GM13977 (cell line): ENCODE measurements at places on chromosomes 7 and 10.
A peak's percentile ranks its signal among the peaks of the same experiment; 100 is the strongest.

- DNase-seq = no peak
These were observed 13.7 kb downstream of the DOCK4 start for GRCh38 chr7:112192236-112193154.

DNA sequence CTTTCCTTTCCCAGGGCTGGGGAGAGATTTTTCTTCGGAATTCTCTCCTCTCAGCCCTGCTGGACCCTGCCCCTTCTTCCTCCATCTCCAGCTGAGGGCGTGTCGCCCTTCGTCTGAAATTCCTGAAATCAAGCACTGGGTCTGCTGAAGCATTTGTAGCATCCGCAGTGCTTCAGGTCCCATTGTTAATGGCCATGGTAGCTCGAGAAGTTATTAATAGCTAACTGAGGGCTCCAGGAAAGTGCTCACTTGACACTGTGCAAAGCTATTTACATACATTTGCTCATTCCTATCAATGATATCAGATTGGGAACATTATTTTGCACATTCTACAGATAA lies 515 bp downstream of the FAM149B1 start:
- DNase-seq = no peak

GRCh38 chr7:6106140-6106904 lies 75.1 kb downstream of the ANKRD61 start:
- DNase-seq = peak; percentile 25

- no peak for DNase-seq
These were observed 237.3 kb upstream of the KLF14 start for GRCh38 chr7:130971297-130971696.

- no peak for DNase-seq
These were observed 156.6 kb downstream of the CCDC3 start for GRCh38 chr10:12844811-12845483.

GRCh38 chr7:151706277-151707104 lies 170.4 kb downstream of the PRKAG2 start:
- no peak for DNase-seq

DNA sequence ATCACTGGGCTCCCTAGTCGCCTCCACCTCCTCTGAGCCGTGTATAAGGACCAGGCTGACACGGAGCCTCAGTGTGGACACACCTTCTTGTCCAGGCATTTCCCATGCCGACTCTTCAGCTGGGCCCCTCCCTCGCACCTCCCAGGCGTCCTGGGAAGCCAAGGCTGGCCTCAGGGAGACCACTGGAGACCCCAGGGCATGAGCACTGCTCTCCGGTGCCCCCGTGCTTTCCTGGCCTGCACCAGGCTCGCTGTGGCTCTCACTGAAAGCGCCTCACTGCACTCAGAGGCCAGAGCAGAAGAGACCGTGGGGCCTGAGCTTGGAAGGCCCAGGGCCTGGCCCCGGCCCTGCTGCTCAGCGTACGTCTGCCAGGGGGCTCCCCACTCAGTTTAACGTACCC lies 31.4 kb downstream of the LRRC27 start:
- DNase-seq = no peak

GRCh38 chr10:6167456-6167855 lies 35.3 kb upstream of the PFKFB3 start:
- DNase-seq = no peak

- DNase-seq = peak; percentile 71
These were observed 52.8 kb downstream of the NRF1 start for GRCh38 chr7:129664029-129665012.

GRCh38 chr10:17236468-17237148 lies 8.6 kb downstream of the VIM start:
- no peak for DNase-seq

DNA sequence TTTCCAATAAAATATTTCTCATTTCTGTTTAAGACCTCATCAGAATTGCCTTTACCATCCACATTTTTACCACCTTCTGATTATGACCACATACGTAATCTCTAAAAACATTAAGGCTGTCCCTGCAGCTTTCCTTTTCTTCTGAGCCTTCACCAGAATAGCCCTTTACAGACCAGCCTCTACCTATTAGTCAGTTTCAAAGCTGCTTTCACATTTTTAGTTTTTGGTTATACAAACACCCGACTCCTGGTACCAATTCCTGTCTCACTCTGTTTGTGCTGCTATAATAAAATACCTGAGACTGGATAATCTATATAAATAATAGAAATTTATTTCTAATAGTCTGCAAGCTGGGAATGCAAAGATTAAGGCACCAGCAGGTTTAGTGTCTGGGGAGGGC lies 15.4 kb upstream of the GTF2IRD1 start:
- no peak for DNase-seq

- DNase-seq = no peak
These were observed 323.1 kb downstream of the PCLO start for GRCh38 chr7:82839555-82839954.

GRCh38 chr10:125343118-125343925 lies 183.0 kb upstream of the CTBP2 start:
- DNase-seq = peak; percentile 23

GRCh38 chr10:127069436-127069835 lies 127.0 kb downstream of the INSYN2A start:
- no peak for DNase-seq

DNA sequence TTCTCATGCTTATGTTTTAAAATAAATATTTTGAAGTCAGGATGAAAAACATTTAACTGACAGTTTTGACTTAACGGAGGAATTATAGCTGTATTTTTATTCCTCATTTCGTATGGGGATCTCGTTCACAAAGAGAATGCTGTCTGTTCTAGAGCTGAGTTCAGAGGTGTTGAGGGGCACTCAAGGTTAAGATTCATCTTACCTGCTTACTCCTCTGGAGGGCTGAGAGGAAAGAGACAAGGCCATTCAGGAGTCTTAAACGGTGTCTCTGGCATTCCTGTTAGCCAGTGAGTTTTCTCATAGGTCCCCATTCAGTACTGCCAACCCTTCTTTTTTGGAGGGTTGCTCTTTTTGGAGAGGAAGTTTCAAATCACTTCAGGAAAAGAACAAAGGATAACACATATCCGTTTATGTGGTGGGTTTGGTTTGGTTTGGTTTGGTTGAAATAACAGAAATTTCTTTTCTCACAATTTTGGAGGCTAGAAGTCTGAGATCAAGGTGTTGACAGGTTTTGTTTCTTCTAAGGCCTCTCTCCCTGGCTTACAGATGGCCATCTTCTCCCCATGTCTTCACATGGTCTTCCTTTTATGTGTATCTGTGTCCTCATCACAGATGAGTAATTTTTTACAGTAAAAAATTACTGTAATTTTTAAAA lies 23.1 kb downstream of the CALHM2 start:
- no peak for DNase-seq

- no peak for DNase-seq
These were observed 67.1 kb downstream of the WAC start for GRCh38 chr10:28600056-28600455.

DNA sequence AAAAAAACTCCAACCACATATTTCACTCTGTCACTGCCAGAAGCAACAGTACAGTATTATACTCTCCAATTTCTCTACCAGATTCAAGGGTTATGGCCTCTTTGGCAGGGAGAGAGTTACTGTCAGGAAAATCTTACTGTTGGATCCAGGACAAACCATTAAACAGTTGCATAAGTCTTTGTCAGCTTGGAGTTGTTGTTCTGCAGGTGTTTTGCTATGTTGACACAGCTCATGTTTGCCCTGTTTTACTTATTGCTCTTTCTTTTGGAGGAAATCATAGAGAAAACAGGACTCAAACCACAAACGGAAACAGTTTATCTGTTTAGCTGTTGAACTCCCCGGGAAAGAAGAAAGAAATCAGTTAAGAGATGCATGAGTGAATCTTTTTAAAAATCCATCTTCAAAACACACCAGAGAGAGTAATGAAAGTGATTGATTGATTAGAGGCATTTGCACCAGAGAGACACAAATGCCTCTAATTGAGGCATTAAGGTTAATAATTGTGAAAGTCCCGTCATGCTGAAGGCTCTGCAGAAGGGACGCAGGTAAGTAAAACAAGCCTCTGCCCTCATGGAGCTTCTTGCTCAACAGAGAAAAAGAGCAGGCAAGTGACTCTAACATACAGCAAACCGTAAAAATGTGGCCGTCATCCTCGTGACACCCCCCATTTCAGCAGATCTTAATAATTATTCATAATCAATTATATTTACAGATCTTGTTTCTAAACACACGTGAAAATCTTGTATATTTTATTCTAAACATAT lies 38.7 kb upstream of the ARHGAP21 start:
- no peak for DNase-seq

DNA sequence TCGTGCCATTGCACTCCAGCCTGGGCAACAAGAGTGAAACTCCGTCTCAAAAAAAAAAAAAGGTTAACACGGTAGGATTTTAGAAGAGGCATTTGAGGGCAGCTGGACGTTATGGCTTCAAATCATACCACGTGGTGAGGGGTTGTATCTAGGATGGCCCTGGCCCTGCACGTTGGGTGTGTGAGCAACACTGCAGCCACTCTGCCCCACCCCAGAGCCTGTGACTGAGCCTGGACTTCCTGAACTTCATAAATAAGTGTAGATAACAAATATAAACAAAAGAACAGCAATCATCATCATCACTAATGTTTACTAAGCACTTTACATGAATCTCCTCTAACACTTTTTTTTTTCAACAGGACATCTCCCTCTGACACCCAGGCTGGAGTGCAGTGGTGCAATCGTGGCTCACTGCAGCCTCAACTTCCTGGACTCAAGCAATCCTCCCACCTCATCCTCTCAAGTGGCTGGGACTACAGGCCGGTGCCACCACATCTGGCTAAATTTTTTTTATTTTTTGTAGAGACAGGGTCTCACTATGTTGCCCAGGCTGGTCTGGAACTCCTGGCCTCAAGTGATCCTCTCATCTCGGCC lies 169.5 kb upstream of the FRMD4A start:
- no peak for DNase-seq

GRCh38 chr10:1491901-1492300 lies 245.4 kb downstream of the ADARB2 start:
- no peak for DNase-seq

- peak; percentile 46 for DNase-seq
These were observed 2.0 kb upstream of the SFTPA1 start for GRCh38 chr10:79608505-79609375.

GRCh38 chr7:121449329-121449728 lies 53.2 kb upstream of the FAM3C start:
- DNase-seq = no peak

GRCh38 chr7:47301105-47301477 lies 280.8 kb downstream of the TNS3 start:
- no peak for DNase-seq

GRCh38 chr10:126617733-126618132 lies 52.8 kb downstream of the C10orf90 start:
- DNase-seq = no peak

DNA sequence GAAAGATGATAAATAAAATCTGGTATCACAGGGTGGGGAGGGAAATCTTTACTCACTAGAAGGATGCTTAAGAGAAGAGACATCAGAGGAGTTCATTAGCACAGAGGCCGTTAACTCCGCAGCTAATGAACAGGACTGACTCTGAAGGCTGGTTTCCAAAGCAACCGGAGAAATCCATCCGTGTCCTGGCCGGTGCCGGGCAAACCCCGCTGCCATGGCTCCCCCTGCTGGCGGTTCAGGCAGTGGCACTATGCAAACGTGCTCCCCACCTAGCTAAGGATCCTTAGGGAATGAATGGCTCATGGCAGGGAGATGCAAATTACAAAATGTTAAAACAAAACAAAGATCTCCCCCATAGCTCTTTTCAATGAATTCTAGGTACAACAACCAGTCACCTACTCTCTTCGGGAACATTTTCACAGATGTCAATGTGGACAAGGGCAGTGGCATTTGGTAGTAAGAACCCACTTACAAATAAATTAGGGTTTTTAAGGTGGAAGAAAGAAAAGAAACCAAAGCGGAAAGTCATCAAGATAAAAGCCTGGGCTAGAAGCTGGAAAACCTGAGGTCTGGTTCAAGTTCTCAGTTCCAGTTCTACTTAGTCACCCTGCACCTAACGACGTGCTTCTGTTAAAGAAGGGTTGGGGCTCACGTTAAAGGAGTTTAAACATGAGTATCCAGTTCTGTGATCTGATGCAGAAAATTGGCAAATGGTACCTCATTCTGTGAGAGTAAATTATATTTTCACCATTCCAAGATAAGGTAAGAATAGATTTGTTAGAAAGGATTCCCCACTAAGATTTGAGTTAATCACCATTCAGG lies 138.2 kb downstream of the SVIL start:
- DNase-seq = peak; percentile 61

DNA sequence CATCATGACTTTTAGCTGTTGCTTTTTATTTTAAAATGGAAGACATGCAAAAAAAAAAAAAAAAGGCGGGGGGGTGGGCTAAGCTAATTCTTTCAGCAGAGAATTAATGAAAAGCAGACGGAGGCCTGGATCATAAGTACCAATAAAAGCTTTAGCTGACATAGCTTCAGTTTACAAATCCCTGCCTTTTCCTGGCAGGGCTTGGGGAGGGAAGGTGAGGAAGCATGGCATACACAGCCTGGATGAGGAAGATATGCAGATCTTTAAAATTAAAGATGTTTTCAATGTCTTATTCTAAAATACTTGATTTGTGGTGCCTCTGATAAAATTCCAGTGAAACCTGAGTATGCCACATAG lies 57.0 kb downstream of the ICA1 start:
- no peak for DNase-seq

DNA sequence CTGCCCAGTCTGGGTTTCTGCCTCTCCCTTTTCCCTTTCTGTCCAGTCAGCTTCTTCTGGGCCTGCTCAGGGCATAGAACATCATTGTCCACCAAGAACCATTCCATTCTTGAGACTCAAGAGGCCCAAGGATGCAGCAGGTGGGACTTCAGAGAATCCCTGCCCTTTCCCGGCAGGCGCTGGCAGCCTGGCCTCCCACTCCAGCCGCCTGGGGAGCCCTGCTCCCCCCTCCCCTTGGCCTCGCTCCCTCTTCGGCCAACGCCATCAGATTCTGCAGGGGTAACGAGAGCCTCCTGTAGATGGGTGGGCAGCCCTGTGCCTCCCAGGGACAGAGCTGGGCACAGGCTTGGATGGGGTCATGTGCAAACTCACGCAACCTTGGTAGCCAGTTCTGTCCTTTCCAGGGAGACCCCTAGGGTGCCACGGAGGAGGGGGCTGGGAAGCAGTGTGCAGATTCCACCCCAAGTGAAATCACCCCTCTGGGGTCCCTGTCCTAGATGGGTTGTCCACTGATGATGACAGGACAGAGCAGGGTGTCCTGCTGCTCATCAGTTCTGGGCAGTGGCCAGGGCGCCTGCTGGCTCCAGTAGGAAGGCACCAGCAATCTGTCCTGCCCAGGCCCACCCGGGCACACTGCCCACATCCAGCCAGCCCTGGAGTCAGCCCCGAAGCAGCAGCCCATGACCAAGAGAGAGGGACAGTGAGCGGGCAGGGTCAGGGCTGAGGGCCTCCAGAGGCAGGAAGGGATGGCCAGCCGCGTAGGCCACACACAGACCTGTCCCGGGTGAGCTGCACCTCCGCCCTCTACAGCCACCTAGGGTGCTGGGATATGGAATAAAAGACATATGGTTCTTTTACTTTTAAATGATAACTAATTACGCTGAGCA lies 47.7 kb downstream of the RASGEF1A start:
- DNase-seq = no peak

DNA sequence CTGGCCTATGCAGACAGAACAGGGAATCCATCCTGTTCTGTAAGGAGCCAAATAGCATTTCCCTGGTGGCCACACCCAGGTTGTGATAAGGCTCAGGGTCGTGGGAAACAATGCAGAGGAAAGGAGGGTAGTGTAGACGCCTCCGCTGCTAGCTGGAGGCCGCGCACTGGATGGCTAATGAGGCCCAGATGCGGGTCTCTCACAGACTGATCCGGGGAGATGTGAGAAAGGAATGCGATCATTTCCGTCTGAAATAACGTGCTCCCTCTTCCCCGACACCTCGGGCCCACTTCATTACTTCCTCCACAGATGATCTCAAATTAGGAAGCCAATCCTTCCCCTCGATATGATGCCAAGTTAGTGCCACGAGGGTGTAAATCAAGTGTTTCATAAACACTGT lies 203.3 kb downstream of the TAX1BP1 start:
- DNase-seq = no peak

GRCh38 chr10:3010334-3010733 lies 57.0 kb upstream of the PFKP start:
- DNase-seq = no peak
